Esophagus squamous epithelium (tissue), 5 donors: ENCODE measurements at places on chromosomes 7 and 10.

GRCh38 chr7:78588393-78588792, 789.8 kb downstream of the PHTF2 start:
- H3K4me3 ChIP-seq = no peak overlapping the region
- no peaks in the 10 kb centered on the region for H3K27me3 ChIP-seq

DNA sequence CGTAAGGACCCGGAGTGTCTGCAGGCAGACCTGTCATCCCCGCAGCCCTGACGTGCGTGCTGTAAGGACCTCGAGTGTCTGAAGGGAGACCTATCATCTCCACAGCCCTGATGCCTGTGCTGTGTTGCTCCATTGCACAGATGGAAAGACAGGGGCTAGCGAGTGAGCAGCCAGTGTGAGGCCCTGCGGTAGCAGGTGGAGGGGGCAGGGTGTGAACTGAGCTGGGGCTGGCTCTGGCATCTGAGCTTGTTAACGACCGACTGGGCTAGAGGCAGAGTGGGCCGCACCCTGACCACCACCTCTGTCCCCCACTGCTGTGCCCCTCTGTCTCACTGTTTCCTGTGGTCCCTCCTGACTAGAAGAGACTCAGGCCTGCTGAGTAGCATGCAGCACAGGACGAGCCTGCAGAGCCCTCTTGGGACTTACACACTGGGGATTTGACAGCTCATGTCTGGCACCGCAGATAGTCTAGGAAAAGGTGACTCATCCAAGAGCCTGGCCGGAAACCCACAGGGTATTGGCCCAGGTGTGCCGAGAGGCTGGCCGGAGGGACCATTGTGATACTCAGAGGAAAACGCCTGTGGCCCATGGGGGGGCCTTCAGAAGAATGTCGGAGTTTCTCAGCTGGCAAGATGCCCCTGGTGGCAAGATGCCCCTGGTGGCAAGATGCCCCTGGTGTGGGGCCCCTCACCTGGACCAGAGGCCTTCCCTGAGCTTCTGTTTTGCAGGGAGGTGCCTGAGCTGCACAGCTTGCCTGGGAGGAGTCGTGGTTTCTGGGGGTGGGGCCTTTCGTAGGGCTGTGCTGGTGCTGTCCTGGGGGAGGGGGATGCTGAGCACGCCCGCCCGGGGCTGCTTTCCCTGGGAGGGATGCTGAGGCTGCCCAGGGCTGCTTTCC, 34.3 kb downstream of the INPP5A start:
- H3K4me1 ChIP-seq = peaks cover 55% of the 10 kb centered on the region
- peak overlapping the region; percentile 60 for H3K27ac ChIP-seq
- H3K27me3 ChIP-seq = no peaks in the 10 kb centered on the region
- no peak overlapping the region for H3K4me3 ChIP-seq

GRCh38 chr7:50688226-50688590, 94.5 kb downstream of the GRB10 start:
- no peak for DNase-seq
- no peaks in the 10 kb centered on the region for H3K4me1 ChIP-seq
- peaks cover 12% of the 10 kb centered on the region for H3K36me3 ChIP-seq
- no peak overlapping the region for H3K27ac ChIP-seq
- no peak overlapping the region for H3K4me3 ChIP-seq
- no peaks in the 10 kb centered on the region for H3K27me3 ChIP-seq

DNA sequence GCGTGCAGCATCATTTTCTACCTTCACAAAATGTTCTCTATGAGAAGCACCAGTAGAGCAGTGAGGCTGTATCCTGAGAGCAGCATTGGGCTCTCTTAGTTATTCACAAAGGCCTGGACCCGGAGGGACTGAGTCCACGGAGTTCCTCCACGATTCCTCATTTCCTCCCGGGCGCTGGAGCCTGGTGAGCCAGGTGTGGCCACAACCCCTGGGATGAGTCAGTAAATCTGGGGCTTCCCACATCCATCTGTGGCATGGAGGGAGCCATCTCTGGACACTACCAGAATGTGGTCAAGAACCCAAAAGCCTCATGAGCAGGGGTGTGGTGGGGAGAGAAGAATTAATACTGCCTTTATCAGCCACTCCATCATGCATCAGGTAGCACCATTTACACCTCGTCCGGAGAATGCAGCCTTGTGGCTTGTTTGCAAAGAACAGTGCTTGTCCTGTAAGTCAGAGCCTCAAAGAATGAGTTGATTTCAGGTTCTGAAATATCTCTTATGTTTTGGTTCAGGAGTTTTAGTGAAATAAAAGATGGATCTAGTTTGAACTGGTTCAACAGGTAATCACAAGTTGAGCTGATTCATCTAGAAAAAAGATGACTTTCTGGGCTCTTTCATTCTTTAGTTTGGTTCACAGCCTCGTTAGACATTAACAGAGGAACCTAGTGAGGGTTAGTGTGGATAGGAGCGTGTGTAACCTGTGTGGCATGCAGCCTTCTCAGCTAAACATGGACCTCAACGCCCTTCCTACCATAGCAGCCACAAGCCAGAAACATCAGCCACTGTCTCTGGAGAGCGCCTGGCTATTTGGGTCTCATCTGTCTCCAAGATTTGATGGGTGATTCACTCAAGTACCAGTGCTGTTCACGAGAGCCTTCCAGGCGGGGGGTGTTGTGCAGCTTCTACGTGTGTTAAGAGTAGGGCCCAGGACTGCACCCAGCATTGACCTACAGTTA, 95.2 kb downstream of the WDR37 start:
- H3K4me3 ChIP-seq = no peak overlapping the region
- no peak for DNase-seq
- H3K27me3 ChIP-seq = no peaks in the 10 kb centered on the region
- no peaks in the 10 kb centered on the region for H3K4me1 ChIP-seq

DNA sequence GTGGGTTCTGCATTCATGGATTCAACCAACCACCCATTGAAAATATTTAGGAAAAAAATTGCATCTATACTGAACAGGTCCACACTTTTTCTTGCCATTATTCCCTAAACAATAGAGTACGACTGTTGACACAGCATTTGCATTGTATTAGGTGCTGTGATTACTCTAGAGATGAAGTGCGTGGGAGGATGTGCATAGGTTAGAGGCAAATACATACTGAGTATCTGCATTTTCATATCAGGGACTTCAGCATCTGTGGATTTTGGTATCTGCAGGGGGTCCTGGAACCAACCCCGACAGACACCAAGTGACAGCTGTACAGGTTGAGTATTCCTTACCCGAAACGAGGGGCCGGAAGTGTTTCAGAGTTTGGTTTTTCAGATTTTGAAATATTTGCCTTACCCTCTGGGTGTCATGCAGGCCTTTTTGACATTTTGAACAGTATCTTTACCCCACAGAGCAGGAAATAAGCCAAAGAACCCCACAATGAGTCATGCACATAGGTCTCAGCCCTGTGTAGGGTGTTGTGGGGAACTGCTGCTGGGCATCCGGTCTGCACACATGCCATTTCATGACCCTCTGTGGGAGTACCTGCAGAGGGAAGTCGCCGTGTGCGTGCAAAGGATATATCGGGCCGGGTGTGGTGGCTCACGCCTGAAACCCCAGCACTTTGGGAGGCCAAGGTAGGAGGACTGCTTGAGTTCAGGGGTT, 14.5 kb downstream of the NUDT5 start:
- H3K4me1 ChIP-seq = peaks cover 9% of the 10 kb centered on the region
- no peak overlapping the region for H3K27ac ChIP-seq
- H3K27me3 ChIP-seq = no peaks in the 10 kb centered on the region
- H3K36me3 ChIP-seq = peaks cover 9% of the 10 kb centered on the region
- H3K4me3 ChIP-seq = no peak overlapping the region

GRCh38 chr7:2589341-2589740, 30.6 kb downstream of the IQCE start:
- H3K36me3 ChIP-seq = peaks cover 5% of the 10 kb centered on the region
- H3K27me3 ChIP-seq = no peaks in the 10 kb centered on the region
- H3K4me3 ChIP-seq = no peak overlapping the region
- no peaks in the 10 kb centered on the region for H3K4me1 ChIP-seq
- no peak for DNase-seq

- H3K27me3 ChIP-seq = no peaks in the 10 kb centered on the region
- no peak overlapping the region for H3K27ac ChIP-seq
- H3K4me1 ChIP-seq = no peaks in the 10 kb centered on the region
- peaks cover 6% of the 10 kb centered on the region for H3K36me3 ChIP-seq
- DNase-seq = no peak
Measured at GRCh38 chr7:41969561-41970105, 266.7 kb upstream of the INHBA start.

DNA sequence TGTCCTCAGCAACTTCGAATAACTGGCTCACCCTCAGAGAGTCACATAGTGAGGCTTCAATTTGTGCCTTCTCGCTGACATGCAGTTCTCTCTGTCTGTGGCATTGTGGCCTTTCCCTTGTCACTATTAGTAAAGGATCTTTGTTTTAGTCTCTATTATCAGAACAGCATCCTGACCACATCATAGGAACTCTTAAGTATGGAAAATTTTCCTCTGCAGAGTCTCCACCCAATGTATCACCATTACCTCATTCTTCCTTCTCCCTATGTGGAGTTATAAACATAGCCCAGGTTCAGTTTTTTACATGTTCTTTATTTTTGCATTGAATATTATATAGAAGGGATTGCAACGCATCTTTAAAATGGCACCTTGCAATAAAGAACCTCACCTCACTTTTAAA, 112.9 kb downstream of the FAM107B start:
- H3K27ac ChIP-seq = no peak overlapping the region
- H3K36me3 ChIP-seq = no peaks in the 10 kb centered on the region
- H3K4me1 ChIP-seq = peaks cover 36% of the 10 kb centered on the region
- no peak overlapping the region for H3K4me3 ChIP-seq
- H3K27me3 ChIP-seq = no peaks in the 10 kb centered on the region

GRCh38 chr10:32377458-32378259, 30.7 kb upstream of the EPC1 start:
- H3K36me3 ChIP-seq = no peaks in the 10 kb centered on the region
- H3K4me1 ChIP-seq = peaks cover 42% of the 10 kb centered on the region
- DNase-seq = no peak
- H3K4me3 ChIP-seq = peak overlapping the region; percentile 72
- no peaks in the 10 kb centered on the region for H3K27me3 ChIP-seq

DNA sequence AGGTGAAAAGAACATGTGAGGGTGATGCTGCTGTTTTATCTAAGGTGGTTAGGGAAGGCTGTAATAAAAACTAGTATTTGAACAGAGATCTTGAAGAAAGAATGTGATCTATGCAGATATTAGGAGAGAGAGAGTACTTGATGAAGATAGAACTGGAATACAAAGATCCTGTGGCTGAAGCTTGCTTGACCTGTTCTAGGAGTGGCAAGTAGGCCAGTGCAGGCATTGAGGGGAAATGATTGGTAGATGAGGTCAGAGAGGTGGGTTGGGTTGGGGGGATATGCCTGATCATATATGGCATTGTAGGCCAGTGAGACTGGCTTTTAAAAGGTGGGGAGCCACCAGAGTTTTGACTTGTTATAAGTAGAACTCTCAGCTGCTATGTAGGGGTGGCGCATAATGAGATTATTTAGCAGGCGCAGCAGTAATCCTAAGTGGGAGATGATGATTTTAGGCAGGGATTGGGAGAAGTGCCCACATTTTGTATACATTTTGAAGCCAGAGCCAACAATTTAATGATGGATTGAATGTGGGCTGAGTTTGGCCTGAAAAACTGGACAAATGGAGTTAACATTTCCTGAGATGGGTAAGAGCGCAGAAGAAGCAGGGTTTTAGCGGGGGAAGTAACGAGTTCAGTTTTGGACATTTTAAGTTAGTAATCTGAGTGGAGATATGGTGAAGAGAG, 8.2 kb downstream of the CCSER2 start:
- H3K36me3 ChIP-seq = no peaks in the 10 kb centered on the region
- H3K4me1 ChIP-seq = peaks cover 45% of the 10 kb centered on the region
- DNase-seq = no peak
- H3K27me3 ChIP-seq = no peaks in the 10 kb centered on the region

DNA sequence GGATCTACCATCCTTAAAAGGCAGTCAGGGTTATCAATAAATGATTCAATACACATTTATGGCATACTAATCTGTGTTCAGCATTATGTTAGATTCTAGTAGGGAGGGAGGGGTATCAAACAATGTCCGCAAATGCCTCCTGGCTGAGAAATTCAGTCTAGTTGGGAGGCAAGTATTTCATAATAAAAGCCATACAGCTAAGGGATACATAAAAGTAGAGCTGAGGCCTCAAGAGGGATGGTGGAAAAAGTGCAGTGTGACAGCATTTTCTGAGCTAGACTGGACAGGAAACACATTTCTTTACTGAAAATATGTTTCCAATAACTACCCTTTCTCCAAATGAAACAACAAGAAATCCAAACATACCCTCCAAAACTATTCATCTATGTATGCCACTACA, 152.8 kb upstream of the LRRN3 start:
- H3K4me3 ChIP-seq = no peak overlapping the region
- peaks cover 7% of the 10 kb centered on the region for H3K4me1 ChIP-seq
- no peaks in the 10 kb centered on the region for H3K36me3 ChIP-seq
- no peak for DNase-seq
- no peaks in the 10 kb centered on the region for H3K27me3 ChIP-seq

- H3K4me1 ChIP-seq = no peaks in the 10 kb centered on the region
- H3K36me3 ChIP-seq = no peaks in the 10 kb centered on the region
- H3K4me3 ChIP-seq = no peak overlapping the region
- no peak for DNase-seq
- H3K27me3 ChIP-seq = no peaks in the 10 kb centered on the region
Measured at GRCh38 chr10:128734734-128735133, 608.5 kb upstream of the MKI67 start.

DNA sequence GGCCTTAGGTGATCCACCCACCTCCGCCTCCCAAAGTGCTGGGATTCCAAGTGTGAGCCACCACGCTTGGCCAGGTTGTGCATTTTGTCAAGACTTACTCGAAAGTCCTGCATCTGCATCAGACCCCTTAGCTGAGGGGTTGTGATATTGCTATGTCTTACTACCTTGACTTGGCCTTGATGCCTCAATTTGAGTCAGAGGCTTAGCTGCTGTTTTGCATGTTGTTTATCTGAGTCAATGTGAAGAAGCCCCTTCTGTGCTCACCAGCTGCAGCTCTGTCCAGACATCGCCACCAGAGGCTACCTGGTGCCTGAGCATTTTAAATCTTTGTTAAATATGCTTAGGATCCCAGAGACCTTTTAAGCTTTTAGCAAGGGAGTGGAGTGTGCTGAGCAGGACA, 18.1 kb downstream of the UBE2D4 start:
- no peak overlapping the region for H3K4me3 ChIP-seq
- no peaks in the 10 kb centered on the region for H3K27me3 ChIP-seq
- H3K36me3 ChIP-seq = no peaks in the 10 kb centered on the region
